Diencephalon (tissue), 1 donor: ENCODE measurements at places on chromosomes 1 and 21. TPM values are rescaled to one million over a fixed set of nuclear protein-coding genes. Genes with fewer than 3 reads are reported as not detected.

DLGAP3 gene
- 23.8 TPM for total RNA-seq

VCAM1 gene
- 51.0 TPM for total RNA-seq

CD52 gene
- not detected for total RNA-seq

FCRL2 gene
- not detected for total RNA-seq

OPRD1 gene
- total RNA-seq: 2.8 TPM

USH2A gene
- total RNA-seq: 1.4 TPM

DCDC2B gene
- not detected for total RNA-seq

C1orf87 gene
- total RNA-seq: 0.46 TPM

LCE3D gene
- not detected for total RNA-seq

CLEC20A gene
- not detected for total RNA-seq

LDLRAD1 gene
- not detected for total RNA-seq

KDF1 gene
- total RNA-seq: 0.23 TPM

SRGAP2C gene
- total RNA-seq: 58.1 TPM

G0S2 gene
- 2.1 TPM for total RNA-seq

CD53 gene
- total RNA-seq: 17.1 TPM

MAP10 gene
- total RNA-seq: 8.1 TPM

ERICH3 gene
- total RNA-seq: 20.3 TPM

C1QC gene
- 18.0 TPM for total RNA-seq

CD1B gene
- total RNA-seq: not detected

OR2G6 gene
- not detected for total RNA-seq

IGSF5 gene
- 4.8 TPM for total RNA-seq

TARS2 gene
- total RNA-seq: 33.7 TPM

EFNA3 gene
- 13.8 TPM for total RNA-seq

THEM5 gene
- total RNA-seq: not detected

LRRC53 gene
- 0.23 TPM for total RNA-seq

FCRL6 gene
- not detected for total RNA-seq

FAM76A gene
- total RNA-seq: 19.6 TPM

C1orf94 gene
- 0.23 TPM for total RNA-seq

FGR gene
- 1.4 TPM for total RNA-seq

AIRE gene
- total RNA-seq: 0.23 TPM

TFF2 gene
- not detected for total RNA-seq

CFAP126 gene
- total RNA-seq: 6.5 TPM

GAS5 gene
- total RNA-seq: 398 TPM

ANKRD45 gene
- 20.3 TPM for total RNA-seq

ZNF691 gene
- 7.4 TPM for total RNA-seq

PEAR1 gene
- total RNA-seq: 0.92 TPM

CD2 gene
- total RNA-seq: not detected
